ENCODE measurements at places on chromosomes 4 and X.

DNA sequence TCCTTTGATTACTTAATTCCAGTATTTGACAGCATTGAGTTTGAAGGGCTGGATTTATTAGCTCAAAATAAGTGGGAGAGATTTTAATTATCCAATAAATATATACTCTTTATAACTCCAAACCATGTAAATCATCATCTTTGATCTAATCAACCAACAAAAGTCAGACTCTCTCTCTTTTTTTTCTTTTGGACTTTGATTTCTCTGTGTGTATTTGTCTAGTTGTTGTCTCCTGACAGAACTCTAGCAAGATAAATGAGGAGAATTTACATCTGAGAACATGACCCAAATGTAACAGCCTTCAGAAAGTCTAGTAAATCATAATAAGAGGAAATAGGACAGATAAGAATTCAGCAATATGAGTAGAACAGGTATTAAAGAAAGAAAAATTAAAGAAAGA lies 567.1 kb downstream of the PPARGC1A start:
- no peak for DNase-seq

DNA sequence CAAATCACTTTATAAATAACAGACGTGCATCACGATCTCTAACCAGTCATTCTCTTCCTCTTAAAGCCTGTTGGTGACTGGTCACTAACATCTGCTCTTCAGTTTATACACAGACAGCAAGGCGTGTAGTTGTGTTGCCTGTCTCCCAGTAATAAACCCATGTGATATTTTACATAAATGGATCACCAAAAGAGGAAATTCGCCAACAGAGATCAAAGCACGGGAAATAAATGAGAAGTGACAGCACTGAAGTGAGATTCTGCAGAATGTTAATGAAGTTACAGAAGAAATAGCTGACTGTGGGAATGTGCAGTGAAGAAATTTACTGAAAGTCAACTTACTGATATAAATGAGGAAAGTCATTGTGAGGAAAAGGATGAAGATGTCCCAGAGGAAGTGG lies 47.0 kb downstream of the AFF1 start:
- DNase-seq, result no peak

DNA sequence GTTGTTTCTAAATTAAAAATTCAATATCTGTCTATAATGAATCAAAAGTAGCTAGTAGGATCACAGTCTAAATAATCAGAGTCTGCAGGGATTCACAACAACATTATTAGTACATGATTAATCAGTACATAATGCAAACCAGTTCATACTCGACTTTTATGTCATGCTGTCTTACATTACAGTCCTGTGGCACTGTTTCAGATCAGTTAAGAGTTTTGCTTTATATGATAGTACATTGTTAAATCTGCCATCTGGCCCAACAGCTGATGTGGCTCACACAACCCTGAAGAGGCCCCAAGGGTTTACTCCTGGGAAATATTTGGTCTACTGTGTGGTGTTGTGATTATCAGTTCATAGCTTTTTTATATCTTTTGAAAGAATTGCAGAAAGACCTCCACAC lies 247.1 kb upstream of the ETNPPL start:
- no peak for DNase-seq

DNA sequence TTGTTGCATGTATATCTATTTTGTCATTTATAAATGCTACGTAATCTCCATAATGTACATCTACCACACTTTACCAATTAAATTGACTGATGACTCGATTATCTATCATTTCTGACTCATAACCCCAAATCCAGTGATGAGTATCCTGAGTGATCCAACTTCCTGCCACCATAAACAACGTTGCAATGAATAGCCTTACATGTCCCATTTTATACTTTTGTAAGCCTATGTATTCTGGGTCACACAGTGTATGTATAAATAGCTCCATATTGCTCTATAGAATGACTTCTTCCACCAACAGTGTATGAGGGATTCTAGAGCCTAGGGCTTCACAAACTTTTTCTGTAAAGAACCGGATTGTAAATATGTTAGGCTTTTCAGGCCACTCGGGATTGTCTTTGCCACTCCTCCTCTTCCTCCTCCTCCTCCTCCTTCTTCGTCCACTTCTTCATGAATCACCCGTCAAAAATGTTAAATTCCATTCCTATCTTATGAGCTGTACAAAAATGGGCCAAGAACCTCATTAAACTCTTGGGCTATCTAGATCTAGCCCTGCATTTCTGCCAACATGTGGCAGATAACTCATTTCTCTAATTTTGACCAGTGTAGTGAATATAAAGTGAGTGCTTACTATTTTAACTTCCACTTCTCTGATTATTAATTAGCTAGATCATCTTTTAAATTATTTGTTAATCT lies 672.2 kb upstream of the AMOT start:
- DNase-seq, result no peak

GRCh38 chrX:107654872-107655761 lies 26.8 kb downstream of the PRPS1 start:
- peak; percentile 58 for DNase-seq

DNA sequence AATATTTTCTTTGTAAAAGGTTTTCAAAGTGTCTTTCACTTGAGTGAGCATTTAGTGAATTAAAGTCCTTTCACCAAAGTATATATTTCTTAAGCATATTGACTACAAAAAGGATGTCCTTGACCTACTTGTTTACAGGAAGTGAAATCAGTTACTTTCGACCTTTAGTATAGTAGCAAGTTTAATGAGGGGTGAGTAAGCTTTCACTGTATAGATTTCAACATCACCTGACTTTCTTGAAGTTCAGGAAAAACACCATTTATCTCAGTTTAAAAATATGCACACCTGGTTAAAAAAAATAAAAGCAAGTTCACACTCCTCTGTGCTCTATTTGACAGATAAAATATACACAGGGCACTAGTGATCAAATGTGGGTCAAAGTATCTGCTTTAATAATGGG lies 88.1 kb downstream of the CCSER1 start:
- DNase-seq, result no peak

- no peak for DNase-seq
Observed at GRCh38 chrX:39643550-39643949, 454.2 kb downstream of the BCOR start.

- DNase-seq, result no peak
Observed at GRCh38 chrX:12921886-12922598, 15.6 kb downstream of the TLR8 start.

- DNase-seq, result no peak
Observed at GRCh38 chr4:1447676-1448588, 41.7 kb upstream of the NKX1-1 start.

- no peak for DNase-seq
Observed at GRCh38 chrX:139974471-139974870, 9.2 kb upstream of the CXorf66 start.

GRCh38 chr4:143489106-143489505 lies 24.4 kb upstream of the SMARCA5 start:
- no peak for DNase-seq

Data from memory B cell (primary cell).